ENCODE measurements at places on chromosomes 1 and 21.
A peak's percentile ranks its signal among the peaks of the same experiment; 100 is the strongest.

DNA sequence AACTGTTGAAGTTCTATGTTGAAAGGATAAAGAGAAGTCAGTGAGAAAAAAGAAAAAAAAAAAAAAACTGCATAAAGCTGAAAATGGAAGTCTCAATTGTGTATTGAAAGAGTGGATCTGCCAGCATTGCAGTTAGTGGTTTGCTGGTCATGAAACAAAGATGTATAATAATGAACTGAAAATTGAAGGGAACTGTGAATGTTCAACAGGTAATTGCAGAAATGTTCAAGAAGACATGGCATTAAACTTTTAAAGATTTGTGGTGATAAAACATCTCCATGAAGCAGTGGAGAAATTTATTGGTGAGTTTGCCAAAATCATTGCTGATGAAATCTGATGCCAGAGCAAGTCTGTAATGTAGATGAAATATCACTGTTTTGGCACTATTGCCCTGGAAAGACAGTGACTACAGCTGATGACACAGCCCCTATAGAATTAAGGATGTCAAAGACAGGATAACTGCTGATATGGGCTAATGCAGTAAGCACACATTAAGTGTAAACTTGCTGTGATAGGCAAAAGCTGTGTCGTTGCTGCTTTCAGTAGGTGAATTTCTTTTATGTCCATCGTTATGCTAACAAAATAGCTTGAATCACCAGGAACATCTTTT lies 71.0 kb downstream of the RD3 start:
- no peak for DNase-seq

GRCh38 chr1:191558379-191558778 lies 599.9 kb upstream of the RGS18 start:
- no peak for DNase-seq

DNA sequence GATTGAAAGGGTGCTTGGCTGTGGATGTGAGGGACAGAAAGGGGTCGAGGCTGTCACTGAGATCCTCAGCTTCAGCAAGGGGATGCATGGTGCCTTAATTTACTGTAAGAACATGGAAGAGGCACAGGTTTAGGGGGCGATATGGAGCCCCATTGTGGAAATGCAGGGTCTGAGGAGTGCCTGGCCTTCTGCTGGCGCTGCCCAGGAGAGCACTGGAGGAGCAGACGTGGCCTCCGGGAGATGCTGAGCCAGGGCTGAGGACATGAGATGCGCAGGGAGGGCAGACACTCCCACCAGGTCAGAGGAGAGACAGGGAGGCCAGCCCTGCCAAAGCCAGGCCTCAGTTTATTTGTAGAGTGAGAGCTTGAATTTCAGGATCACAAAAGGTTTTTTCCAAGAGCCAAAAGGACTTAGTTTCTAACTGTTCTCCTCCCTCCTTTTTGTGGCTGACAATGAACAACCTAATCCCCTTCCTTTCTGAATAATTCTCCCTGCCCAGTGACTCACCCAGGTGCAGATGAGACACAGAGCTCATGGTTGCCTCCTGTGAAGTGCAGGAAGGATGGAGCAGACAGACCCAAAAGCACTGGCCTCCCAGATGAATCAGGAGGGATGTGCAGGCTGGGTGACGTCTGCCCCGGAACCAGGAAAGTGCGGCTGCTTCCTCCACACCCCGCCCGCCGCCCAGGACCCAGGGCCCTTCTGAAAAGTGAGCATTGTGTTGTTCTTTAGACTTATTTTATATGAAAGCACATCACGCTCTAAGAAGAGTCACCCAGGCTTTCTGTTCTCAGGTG lies 73.0 kb upstream of the TMPRSS2 start:
- no peak for DNase-seq

DNA sequence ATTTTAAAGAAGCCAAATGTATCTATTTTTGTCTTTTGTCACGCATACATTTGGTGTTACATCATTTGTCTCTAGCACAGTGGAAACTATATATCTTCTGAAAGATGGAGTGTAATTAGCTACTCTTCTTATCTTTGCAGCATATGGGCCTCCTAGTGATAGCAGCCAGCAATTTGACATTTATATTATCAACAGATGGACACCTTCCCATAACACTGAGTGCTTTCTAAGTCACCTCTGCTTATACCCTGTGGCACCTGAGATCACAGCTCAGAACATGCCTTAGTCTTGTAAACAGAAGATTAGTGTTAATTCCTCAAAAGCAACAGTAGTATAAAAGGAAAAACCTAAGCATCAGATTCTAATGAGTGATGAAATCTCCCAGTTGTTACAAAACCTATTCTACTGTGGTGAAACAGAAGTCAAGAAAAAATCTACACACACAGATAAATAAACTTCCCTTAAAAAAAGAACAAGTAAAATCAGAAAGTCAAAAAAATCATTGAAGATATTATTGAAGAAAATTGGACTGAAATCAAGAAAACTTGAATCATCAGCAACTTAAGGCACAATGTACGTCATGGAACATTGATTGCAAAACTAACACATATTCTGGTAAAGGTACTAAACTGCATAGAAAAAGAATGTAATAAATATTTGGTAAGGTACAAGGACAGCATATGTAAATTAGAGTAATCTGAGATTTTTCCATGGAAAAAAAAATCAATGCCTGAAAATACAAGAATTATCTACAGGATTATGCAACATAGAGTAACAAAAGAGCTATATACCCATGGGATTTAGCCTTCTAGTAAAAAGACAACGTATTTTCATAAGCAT lies 61.7 kb downstream of the KCNT2 start:
- DNase-seq: no peak

- no peak for DNase-seq
These were observed 43.0 kb upstream of the TARDBP start for GRCh38 chr1:10969267-10969970.

- DNase-seq: no peak
These were observed 39.2 kb downstream of the EIF2B3 start for GRCh38 chr1:44947063-44947773.

DNA sequence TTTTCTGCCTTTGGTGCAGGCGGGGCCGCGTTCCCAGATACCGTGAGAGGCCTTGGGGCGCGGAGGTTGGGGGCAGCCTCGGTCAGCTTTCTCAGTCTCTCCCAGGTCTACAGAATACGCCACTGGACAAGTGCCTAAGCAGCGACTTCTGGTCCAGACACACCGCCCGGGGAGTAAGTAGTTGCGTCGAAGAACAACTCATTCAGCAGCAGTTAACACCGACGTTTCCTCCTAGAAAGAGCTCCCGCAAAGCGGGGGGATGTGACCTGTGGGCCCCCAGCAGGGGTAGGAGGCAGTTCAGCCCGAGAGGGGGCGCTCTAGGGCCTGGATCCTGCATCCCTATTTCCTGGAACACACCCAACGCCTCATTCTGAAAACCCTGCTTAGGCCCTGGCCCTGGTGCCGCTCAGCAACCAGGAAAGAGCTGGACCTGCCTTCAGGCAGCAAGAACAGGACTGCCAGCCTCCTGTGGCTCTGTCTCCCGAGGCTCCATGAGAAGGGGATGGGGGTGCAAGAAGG lies 6.5 kb upstream of the BARHL2 start:
- DNase-seq: no peak

DNA sequence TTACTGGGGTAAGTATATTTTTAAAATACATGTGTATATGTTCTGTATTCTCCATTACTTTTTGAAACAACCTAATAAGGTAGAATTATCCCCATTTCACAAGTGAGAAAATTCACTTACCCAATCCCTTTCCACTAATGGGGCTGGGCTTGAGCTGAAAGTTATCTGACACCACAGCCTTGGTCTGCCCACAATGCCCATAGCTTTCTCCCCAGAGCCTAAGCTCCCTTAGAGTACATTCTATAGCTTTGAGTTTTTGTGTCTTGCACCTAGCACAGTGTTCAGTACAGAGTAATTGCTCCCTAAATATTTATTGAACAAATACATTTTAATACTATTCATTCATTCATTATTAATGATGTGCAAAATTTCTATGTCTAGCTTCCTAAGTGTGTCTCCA lies 152.7 kb upstream of the RUNX1 start:
- no peak for DNase-seq

- DNase-seq: no peak
These were observed 81.0 kb downstream of the MAN1C1 start for GRCh38 chr1:25697435-25698217.

DNA sequence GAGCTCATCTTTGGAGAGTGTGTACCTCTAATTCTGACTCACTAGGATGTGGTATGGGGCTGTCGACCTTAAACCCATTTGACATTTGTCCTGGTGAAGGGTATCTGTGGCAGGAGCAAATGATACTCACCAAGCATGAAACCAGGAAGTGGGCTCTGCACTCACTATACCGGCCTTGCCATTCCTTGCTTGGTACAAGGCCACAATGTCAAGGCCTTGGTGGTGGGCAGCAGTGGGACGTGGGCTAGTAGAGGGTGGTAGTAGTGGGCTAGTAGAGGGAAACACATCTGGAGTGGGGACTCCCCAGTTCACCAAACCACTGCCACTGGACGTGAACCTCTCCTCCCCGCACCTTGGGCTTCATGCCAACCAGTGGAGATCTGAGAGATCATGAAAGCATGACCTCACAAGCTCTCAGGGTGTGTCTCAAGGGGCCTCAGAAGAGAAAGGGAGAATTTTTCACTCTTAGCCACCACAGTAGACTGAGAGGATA lies 11.5 kb downstream of the TNFSF4 start:
- DNase-seq: no peak

- no peak for DNase-seq
These were observed 1.1 kb downstream of the LPGAT1 start for GRCh38 chr1:211829343-211830054.

DNA sequence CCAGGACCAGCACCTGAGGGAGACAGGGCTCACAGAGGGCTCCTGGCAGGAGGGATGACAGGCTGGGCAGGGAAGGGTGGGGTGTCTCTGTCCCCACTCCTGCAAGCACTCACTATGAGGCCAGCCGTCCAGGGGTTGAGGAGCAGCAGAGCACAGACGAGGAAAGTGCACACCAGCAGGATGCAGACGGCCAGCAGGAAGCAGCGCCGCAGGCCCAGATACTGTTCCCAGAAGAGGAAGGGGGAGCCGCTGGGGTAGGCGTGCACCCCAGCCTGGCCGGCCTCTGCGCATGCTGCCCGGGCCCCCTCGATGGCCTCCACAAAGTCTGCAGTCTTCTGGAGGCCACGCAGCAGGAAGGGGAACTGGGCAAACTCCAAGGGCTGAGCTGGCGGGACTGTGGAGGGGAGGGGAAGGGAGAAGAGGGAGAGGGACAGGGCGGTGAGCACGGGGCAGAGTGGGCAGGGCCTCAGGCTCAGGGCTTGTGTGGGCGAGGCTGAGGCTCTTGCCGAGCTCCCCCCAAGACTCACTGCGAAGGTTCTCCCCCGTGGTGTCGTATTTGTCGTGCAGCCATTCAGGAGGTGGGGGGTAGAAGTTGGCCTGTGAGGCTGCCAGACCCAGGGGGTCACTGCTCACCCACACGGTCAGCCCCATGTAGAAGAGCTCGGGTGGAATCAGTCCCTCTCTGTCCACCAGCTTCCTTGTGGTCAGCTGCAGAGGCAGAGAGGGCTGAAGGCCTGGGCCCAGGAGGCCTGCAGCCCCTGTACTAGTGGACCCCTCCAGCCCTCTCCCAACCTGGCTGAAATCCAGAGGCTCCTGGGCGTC lies 16.5 kb downstream of the PTCH2 start:
- DNase-seq: no peak

DNA sequence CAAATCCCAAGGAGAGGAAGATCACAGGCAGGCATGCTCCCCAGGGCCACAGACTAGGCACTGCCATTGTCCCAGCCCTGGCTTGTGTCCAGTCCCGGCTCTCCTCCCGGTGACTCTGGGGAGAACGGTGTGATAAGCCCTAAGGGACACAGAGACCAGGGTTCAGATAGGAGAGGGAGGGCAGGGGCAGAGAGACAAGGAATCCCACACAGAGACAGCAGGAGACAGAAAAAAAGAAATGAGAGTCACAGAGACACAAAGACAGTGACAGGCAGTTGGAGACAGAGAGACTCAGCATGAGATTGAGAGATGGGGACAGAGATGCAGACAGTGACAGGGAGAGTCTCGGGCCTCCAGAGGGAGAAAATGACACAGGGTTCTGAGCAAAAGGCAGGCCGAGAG lies 361 bp downstream of the INSRR start:
- DNase-seq: no peak

- DNase-seq: peak; percentile 76
These were observed 92.1 kb upstream of the CD53 start for GRCh38 chr1:110780600-110781484.

GRCh38 chr1:85623061-85623471 lies 42.5 kb downstream of the CCN1 start:
- no peak for DNase-seq

Measured in stimulated activated CD4-positive, alpha-beta T cell treated with anti-CD3 and anti-CD28 coated beads, Interleukin-1b, Interleukin-23, amount 100 ng/mL, for 4 hours (primary cell).